Activated CD4-positive, alpha-beta T cell treated with anti-CD3 and anti-CD28 coated beads, Interleukin-2, amount 50 U/mL, for 48 hours (primary cell): ENCODE measurements at places on chromosomes 4 and X.

DNA sequence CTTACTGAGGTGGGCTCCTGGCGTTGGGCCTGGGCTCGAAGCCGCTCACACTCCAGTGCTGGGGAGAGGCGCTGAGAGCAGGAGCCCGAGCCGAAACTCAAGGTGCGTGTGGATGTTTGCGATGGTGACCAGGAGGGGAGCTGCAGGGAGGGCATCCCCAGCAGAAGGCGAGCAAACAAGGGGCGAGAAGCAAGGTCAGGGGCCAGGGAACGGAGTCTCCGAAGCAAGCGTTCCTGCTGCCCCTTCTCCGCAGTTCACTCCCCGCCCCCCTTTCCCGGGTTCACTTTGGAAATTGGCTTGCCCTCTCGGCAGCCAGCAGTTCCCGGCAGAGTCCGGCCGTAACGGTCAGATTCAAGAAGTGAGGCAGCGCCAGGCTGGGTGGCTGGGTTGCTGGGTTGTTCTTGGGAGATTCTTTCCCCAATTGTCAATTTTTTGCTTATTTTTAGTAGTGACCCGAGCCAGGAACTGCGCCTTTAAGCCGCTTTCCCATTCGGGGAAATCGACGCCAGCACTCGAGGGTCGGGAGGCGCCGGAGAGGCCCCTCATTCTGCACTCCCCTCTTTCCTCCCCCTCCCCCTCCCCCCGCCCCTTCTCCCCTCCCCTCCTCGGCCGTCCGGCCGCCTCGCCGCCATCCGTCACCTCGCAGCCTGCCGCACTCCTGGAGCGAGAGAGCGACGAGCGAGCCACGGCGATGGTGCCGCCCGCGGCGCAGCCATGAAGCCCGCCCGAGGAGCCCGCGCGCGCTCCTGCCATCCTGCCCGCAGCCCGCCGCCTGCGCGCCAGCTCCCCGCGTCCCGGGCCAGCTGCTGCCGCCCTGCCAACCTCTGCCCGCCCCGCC, at the start of gene FRMPD3:
FRMPD3 (plus strand) TSS at position 655 of the 838 bp plus-strand sequence. CDS start 76,937 bp downstream, outside the sequence.
- no peak for DNase-seq

DNA sequence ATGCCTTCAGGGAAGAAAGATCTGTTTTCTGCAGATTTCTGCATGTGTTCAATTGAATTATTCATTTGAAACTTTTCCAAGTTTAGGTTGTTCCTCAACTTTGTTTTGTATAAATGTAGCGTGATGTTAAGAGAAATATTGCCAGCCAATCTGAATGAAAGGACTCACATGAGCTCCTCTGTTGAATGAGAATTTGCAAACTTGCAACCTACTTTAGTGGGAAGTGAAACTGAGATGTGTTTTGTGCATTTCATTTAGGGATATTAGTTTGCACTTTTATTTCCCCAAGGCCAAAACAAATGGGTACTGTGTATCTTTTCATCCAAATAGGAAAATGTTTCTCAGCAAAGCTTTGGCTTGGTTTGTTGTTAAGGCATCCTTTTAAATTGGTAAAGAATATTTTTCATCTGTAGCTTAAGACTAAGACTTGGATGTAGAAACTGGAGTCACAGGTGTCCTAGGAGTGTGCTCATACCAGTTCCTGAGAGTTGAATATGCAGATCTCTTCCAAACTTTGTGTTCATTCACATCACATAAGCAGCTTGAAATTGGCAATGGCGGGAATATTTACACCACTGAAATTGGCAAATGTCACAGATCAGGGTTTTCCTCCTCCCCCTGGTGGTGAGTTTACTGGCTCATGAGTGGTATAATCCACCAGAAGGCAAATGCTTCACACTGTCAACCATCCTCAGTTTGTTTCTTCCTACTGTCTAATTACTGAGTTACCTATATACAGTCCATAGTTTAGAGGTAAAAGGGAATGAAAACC, 193.6 kb upstream of the BANK1 start:
- DNase-seq: peak; percentile 13

DNA sequence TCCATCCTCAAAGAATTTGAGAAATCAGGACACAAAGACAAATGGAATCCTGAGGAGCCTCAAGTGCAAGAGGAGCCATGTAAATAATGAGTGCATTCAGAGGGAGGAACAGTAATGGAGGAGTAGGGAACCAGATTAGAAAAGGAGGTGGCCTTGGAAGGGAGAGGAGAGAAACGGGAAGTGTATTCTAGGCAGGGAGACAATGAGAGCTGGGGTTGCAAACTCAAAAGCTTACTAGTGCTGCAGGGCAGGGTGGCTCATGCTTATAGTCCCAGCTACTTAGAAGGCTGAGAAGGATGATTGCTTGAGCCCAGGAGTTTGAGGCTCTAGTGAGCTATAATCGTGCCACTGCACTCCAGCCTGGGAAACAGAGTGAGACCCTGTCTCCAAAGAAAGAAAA, 113.2 kb upstream of the LSM6 start:
- DNase-seq: no peak

DNA sequence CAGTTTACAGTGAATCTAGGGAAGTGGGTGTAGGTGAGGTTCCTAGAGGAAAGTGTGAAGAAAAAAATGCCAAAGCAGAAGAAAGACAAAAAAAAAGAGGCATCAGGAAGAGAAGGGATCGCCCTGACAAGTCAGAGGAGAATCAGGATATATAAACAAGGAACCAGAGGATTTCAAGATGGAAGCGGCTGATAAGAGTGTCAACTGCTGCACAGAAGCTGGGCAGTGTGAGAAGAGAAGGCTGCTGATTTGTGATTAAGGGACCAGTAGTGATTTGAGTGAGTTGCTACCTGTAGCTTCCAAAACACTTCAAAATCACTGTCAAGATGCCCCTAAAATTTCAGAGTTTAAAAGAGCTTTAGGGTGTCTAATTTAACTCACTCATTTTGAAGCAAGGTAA, 258.2 kb downstream of the PPP3CA start:
- no peak for DNase-seq

- no peak for DNase-seq
Observed at GRCh38 chr4:100983426-100983825, 363.9 kb downstream of the PPP3CA start.

DNA sequence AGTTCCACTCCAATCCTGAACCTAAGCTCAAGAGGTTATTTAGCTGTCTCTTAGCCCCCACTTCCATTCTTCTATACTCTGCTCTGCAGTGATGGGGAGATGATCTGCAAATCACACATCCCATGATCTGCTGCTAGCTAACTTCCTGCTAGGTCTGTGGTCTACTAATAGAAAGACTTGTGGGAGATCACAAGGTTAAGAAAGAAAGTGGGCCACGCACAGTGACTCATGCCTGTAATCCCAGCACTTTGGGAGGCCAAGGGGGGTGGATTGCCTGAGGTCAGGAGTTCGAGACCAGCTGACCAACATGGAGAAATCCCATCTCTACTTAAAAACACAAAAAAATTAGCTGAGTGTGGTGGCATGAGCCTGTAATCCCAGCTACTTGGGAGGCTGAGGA, 471.1 kb upstream of the NWD2 start:
- no peak for DNase-seq

- no peak for DNase-seq
Observed at GRCh38 chrX:69192603-69193002, 27.4 kb upstream of the PJA1 start.

GRCh38 chrX:154431341-154431740, 2.9 kb downstream of the ATP6AP1 start:
- DNase-seq: no peak

DNA sequence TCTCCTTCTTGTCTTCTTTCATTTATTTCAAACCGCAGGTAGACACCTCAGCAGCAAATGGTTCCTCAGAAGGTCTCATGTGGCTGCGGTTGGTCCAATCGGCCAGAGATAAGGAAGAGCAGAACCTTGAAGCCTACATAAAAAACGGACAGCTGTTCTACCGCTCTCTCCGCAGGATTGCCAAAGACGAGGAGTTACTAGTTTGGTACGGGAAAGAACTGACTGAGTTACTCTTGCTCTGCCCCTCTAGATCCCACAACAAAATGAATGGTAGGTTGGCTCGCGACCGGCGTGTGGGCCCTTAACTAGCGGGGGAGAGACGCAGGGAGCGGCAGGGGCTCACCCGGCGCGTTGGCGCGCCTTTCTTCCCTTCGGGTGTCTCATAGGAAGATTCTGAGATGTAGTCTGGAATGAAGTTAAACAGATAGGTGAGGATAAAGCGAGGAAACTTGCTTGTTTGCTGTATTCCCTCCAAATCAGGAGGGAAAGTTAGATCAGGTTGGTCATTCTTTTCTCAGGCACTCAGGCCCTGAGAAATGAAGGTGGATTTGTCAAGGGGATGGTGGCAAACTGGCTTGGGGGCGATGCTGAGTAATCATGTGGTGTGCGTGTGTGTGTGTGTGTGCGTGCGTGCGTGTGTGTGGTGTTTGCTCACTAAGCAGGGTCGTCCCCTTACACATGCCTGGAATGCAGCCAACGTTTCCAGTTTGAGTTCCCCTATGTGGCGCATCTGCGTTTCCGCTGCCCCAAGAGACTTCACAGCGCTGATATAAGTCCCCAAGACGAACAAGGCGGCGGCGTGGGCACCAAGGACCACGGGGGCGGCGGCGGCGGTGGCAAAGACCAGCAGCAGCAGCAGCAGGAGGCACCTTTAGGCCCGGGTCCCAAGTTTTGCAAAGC, 4.2 kb downstream of the PRDM8 start:
- DNase-seq: peak; percentile 61

- DNase-seq: no peak
Observed at GRCh38 chr4:55014876-55015275, 110.5 kb downstream of the KDR start.

GRCh38 chr4:141463678-141464077, 172.7 kb upstream of the IL15 start:
- no peak for DNase-seq

GRCh38 chr4:78343682-78344081, 207.9 kb upstream of the ANXA3 start:
- DNase-seq: no peak

- DNase-seq: no peak
Observed at GRCh38 chr4:68176500-68176899, 46.8 kb upstream of the TMPRSS11F start.

GRCh38 chrX:108199691-108200090, 108.1 kb downstream of the ATG4A start:
- peak; percentile 3 for DNase-seq

GRCh38 chrX:70301716-70302115, 11.8 kb downstream of the KIF4A start:
- no peak for DNase-seq

GRCh38 chr4:69092980-69093568, 3.2 kb upstream of the UGT2B7 start:
- DNase-seq: no peak

- DNase-seq: no peak
Observed at GRCh38 chrX:18607966-18608365, 63.9 kb downstream of the RS1 start.

GRCh38 chr4:139896091-139896604, 230.5 kb downstream of the MGST2 start:
- DNase-seq: no peak

- peak; percentile 20 for DNase-seq
Observed at GRCh38 chr4:146520896-146521540, 722 bp downstream of the SLC10A7 start.

DNA sequence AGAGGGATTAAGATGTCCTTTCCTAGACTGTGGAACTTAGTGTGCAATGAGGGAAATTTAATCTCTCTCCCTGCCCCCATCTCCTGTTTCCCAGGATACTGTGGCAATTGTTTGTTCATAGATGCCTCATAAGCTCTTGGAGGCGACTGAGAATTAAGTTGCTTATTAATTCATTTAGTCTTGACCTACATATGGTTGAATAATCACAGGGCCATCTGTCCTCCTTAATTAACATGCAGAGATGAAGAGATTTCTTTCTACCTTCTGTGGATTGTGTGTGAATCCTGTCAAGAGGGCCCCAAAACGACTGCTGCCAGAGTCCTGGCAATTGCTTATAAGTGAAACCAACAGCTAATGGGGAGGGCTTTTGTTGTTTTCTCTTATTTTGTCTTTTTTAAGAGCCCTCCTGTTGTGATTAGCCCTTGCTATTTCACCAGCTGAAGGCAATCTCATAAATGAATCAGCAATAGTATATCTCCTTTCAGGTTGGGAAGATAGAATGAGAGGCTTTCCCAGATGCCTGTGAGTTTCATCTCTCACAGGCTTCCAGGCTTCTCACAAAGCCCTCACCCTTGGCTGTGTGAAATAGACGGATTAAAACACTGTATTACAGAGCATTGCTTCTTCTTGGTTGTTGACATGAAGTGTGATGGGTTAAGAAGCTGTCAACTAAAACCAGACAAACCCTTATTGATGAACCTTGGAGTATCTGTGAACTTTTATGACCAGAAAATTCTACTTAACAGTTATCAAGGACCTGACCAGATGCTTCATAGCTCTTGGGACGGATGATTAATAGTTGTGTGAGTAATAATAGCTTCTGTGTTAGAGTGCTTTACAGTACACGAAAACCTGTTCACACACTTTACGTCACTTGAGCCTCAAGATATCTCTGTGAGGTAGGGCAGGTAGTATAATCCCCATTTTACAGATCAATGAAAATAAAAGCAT, 58.5 kb downstream of the PGRMC2 start:
- no peak for DNase-seq

- DNase-seq: no peak
Observed at GRCh38 chr4:186029571-186030398, 39.2 kb upstream of the TLR3 start.

DNA sequence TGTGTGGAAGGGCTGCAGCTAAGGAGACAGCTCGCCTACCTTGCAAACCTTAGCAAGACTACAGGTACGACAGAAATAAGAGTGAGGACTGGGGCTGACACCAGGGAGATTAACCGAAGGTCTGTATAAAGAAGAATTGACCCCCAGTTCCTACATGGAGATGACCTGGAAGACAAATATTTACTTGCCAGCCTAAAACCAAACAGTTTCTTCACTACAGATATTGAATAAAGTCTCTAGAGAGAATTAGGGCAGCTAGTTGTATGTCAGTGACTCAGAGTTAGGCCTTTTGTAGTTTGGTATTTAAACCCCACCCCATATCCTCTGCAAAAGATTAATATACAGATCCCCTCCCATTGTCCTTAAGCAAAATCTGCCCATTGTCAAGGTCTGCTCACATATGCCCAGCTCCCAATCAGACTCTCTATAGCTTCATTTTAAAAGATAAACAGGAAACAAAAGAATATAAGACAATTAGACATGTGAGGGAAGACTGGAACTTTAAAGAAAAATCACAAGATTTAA, 28.1 kb upstream of the FRMPD3 start:
- no peak for DNase-seq

DNA sequence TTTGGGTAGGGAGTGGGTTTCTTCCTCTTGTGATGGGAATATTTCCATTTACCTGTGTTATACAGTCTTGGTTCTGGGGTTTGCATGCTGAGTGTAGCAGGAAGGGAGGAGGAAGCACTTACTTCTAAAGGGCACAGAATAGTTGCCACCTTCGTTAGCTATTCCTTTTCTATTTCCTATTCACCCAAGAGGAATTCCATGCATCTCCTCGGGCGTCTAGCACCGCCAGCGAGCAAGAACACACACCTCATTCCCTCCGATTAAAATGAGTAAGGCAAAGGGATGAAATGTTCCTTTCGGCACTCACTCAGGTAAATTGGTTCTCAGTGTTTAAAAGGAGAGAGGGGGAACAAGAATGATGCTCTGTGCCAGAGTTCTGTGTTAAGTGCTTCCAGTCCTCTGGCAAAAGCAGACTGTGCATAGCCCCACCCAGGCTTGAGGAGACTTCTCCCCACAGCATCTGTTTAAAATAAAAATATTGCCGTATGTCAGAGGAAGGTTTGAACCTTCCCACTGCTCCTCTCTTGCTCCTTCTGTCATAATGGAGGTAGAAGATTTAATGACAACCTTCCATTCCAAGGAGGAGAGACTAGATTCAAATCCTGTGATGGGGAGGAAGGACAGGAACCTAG, 351.4 kb downstream of the PTTG2 start:
- no peak for DNase-seq

GRCh38 chrX:23699636-23700194, 32.4 kb downstream of the PRDX4 start:
- no peak for DNase-seq

- no peak for DNase-seq
Observed at GRCh38 chr4:11485926-11486325, 57.2 kb upstream of the HS3ST1 start.
